ENCODE measurements at places on chromosomes 16 and 17.

DNA sequence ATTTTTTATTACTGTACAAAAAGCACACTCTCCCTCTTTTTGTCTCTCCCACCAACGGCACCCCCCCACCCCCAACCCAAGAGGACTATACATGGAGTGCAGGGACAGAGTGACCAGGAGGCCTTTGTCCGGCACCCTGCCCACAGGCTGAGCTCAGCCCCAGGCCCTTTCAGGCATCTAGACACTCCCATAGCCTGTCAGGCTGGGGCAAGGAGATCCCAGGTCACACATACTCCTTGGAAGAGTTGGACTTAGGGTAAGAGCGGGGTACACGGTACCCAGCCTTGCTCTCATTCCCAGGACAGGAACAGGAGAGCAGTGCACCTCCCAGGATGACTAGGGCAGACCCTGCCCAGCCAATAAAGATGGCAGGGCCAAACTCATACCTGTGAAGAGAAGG lies 2.1 kb downstream of the CLDN7 start:
- DNase-seq, result no peak

GRCh38 chr17:7436556-7437368 lies 1.5 kb downstream of the TMEM102 start:
- peak; percentile 64 for DNase-seq

DNA sequence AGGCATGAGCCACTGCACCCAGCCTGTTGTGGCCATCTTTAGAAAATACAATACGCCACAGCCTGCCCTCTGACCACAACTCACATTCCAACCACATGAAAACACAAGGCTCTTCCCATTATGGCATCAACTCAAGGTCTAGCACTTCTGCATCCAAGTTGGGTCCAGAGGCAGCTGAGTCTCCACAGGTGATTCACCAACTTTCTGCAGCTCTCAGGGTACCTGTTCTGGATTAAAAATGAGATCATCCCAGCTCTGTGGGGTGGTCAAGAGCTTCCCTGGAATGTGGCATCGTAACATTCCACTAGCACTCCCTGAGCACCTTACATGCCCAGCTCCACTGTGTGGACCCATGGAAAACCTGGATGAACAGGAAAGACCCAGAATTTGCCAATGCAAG lies 9.9 kb upstream of the GUCY2D start:
- no peak for DNase-seq

DNA sequence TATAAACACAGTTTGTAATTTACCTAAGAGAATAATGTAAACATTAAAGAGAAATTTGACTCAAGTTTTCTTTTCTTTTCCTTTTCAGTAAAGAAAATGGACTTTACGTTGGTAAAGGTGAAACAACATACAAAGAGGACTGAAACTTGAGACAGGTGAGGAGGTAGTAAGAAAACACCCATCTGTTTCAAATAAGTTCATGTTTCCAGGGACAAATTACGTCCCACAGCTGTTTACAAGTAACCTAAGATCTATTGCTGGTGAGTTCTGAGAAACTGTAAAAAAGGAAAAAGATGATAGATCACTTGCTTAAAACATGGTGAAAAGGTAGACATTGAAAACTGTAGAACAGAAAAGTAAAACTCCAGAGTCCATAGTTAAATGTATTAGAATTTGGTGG lies 4.8 kb upstream of the ABCA5 start:
- DNase-seq, result no peak

- DNase-seq, result no peak
Observed at GRCh38 chr17:75514919-75515495, 330 bp downstream of the CASKIN2 start.

GRCh38 chr17:80782536-80783427 lies 208.9 kb upstream of the CHMP6 start:
- no peak for DNase-seq

- no peak for DNase-seq
Observed at GRCh38 chr16:27344721-27345120, 30.9 kb downstream of the IL4R start.

DNA sequence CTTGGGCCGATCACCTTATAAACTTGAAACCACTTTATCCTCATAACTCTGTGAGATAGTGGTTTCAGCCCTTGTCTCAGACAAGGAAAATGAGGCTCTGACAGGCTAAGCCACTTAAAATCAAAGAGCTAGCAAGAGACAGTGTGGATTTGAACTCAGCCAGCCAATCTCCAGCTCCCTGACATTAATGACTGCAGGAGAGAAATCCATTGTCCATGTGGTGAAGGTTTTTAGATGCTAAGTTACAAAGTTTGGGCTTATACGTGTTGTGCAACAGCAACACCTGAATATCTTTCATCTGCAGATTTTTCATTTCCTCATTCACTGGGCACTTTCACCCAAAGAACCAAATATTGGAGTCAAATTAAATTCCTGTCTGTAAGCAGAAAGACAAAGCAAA lies 501.3 kb downstream of the GRIN2A start:
- DNase-seq, result no peak

GRCh38 chr16:77585379-77586251 lies 136.7 kb upstream of the NUDT7 start:
- DNase-seq, result no peak

All from activated CD4-positive, CD25-positive, alpha-beta regulatory T cell (primary cell).